ENCODE measurements at places on chromosomes 6 and 20.

GRCh38 chr6:38792356-38792755 is 77.2 kb downstream of the DNAH8 start:
- no peak for DNase-seq

DNA sequence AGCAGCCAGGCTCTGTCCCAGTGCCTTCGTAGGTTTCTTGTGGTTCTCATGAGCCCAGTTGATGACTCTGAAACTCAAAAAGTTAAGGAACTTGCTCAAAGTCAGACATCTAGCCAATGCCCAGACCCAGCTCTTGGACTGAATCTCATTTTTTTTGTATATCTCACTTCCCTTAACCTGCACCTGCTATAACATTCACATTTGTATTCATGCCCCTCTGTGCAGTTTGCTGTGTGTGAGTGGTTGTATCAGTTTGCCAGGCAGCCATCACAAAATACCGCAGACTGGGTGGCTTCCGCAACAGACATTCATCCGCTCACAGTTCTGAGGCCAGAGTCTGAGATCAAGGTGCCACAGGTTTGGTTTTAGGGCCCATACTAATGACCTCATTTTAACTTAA is 49.9 kb downstream of the IPCEF1 start:
- DNase-seq = no peak

GRCh38 chr6:70380252-70380651 is 33.1 kb upstream of the FAM135A start:
- DNase-seq = no peak

- DNase-seq = no peak
These were observed 46.9 kb upstream of the POPDC3 start for GRCh38 chr6:105226598-105227294.

DNA sequence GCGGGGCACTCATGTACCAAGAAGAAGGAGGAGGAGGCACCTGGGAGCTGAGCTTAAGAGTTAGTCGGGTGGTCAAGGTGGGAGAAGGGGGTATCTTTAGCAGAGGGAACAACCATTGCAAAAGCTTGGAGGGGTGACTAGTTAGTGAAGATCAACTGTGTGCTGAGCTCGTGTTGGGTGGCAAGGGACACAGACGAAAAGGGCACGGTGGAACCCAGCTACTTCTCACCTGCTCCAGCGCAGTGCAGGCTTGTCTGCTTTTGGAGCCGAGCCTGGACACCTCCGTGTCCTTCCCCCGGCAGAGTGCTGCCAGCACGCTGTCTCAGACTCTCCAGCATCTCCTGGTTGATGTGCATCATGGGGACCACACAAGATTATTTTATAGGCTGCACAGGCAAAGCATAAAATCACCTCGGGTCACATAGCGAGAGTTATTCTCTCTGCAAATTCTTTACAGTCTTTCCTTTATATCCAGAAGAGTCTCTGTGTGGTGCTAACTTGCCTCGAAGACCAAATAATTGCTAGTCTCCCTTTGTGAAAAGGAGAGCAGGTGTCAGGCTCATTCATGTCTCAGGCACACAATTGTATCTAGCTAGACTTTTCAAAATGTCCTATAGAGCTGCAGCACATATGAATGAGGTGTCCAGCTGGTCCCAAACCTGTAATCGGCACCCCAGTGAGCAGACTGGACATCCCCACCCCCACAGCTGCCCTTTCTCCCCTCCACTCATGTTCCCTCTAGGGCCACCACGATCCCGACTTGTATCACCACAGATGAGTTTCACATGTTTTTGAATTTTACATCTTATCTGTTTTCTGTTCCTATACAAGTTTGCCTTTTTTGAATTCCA is 123.4 kb downstream of the CEBPB start:
- no peak for DNase-seq

Data from stromal cell of bone marrow (primary cell).